Thoracic aorta (tissue), 2 donors: ENCODE measurements at places on chromosomes 11 and 22. TPM values are rescaled to one million over a fixed set of nuclear protein-coding genes. Genes with fewer than 3 reads are reported as not detected.

DNA sequence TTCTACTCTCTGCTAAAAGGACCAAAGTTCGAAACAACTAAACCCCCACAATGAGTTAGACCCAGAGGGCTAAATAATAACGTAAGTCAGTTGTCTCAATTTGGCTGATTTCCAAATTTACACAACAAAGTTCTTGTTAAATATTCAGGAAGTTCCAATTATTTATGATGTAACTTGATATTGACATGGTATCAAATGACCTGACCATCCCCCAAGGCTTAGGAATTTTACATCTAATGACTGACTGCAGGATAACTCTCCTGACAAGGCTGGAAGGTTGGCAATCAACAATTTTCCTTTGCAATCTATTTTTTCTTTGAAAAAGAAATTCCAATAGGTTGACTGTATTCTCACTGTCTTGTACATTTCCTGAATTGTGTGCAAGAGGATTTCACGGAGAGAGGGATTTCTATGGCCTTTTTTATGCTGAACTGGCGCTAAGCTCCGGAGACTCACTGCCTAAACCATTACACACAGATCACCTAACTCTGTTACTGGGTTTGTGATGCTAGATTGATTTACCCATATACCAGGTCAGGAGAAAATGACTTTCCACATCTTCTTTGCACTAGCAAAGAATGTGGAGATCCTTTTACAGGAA is 9.6 kb upstream of the CDON start:
- no peak for DNase-seq

Gene DSCAML1
- 0.41 TPM for total RNA-seq

DNA sequence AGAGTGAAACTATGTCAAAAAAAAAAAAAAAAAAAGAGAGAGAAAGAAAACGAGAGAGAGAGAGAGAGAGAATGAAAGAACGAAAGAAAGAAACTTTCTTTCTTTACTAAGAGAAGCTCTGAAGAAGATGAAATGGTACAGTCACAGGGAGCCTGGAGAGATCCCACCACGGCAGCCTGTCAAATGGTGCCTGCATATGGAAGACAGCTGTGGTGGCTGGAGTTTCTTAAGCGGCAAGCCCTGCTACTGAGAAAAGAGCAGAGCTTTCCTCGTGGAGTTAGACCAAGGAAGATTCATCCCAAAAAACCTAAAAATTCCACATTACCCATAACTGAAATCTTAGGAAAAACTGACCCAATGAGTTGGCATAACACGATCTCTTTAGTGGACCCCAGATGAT is 66.7 kb downstream of the MICAL3 start:
- no peak for DNase-seq

- DNase-seq, result no peak
These were observed 1.2 kb upstream of the P2RY6 start for GRCh38 chr11:73270855-73271477.

- no peak for DNase-seq
These were observed 615 bp downstream of the STT3A start for GRCh38 chr11:125593114-125593820.
